Testis (tissue), 5 donors: ENCODE measurements at places on chromosomes 4 and X. TPM values are rescaled to one million over a fixed set of nuclear protein-coding genes. Genes with fewer than 3 reads are reported as not detected.
A peak's percentile ranks its signal among the peaks of the same experiment; 100 is the strongest.

- no peak for DNase-seq
- no peaks in the 10 kb centered on the region for H3K36me3 ChIP-seq
- H3K4me3 ChIP-seq: no peak overlapping the region
- H3K4me1 ChIP-seq: no peaks in the 10 kb centered on the region
- no peaks in the 10 kb centered on the region for H3K27me3 ChIP-seq
- no peak overlapping the region for H3K27ac ChIP-seq
These were observed 2.1 kb upstream of the SH2D1A start for GRCh38 chrX:124344246-124344645.

GRCh38 chr4:30789219-30789671 is 69.1 kb downstream of the PCDH7 start:
- H3K4me1 ChIP-seq: no peaks in the 10 kb centered on the region
- no peak overlapping the region for H3K27ac ChIP-seq
- H3K36me3 ChIP-seq: no peaks in the 10 kb centered on the region
- no peak overlapping the region for H3K4me3 ChIP-seq
- no peak for DNase-seq
- H3K27me3 ChIP-seq: no peaks in the 10 kb centered on the region

- H3K27me3 ChIP-seq: no peaks in the 10 kb centered on the region
- peak overlapping the region; percentile 6 for H3K4me3 ChIP-seq
- no peaks in the 10 kb centered on the region for H3K36me3 ChIP-seq
- H3K27ac ChIP-seq: no peak overlapping the region
- no peak for DNase-seq
These were observed 11.2 kb downstream of the PCDH18 start for GRCh38 chr4:137521053-137521452.

- DNase-seq: no peak
- no peak overlapping the region for H3K27ac ChIP-seq
- no peaks in the 10 kb centered on the region for H3K36me3 ChIP-seq
These were observed 186.3 kb upstream of the INTU start for GRCh38 chr4:127446427-127446885.

The TMEM47 gene
- total RNA-seq: 12.7 TPM

GRCh38 chr4:141348125-141348524 is 127.4 kb downstream of the ZNF330 start:
- DNase-seq: no peak
- H3K36me3 ChIP-seq: no peaks in the 10 kb centered on the region
- no peaks in the 10 kb centered on the region for H3K4me1 ChIP-seq
- no peaks in the 10 kb centered on the region for H3K27me3 ChIP-seq
- H3K27ac ChIP-seq: no peak overlapping the region
- H3K4me3 ChIP-seq: no peak overlapping the region

- H3K27me3 ChIP-seq: no peaks in the 10 kb centered on the region
- no peak overlapping the region for H3K4me3 ChIP-seq
- no peaks in the 10 kb centered on the region for H3K4me1 ChIP-seq
- H3K27ac ChIP-seq: no peak overlapping the region
- H3K36me3 ChIP-seq: no peaks in the 10 kb centered on the region
These were observed 33.5 kb downstream of the PWWP3B start for GRCh38 chrX:106201502-106202178.

DNA sequence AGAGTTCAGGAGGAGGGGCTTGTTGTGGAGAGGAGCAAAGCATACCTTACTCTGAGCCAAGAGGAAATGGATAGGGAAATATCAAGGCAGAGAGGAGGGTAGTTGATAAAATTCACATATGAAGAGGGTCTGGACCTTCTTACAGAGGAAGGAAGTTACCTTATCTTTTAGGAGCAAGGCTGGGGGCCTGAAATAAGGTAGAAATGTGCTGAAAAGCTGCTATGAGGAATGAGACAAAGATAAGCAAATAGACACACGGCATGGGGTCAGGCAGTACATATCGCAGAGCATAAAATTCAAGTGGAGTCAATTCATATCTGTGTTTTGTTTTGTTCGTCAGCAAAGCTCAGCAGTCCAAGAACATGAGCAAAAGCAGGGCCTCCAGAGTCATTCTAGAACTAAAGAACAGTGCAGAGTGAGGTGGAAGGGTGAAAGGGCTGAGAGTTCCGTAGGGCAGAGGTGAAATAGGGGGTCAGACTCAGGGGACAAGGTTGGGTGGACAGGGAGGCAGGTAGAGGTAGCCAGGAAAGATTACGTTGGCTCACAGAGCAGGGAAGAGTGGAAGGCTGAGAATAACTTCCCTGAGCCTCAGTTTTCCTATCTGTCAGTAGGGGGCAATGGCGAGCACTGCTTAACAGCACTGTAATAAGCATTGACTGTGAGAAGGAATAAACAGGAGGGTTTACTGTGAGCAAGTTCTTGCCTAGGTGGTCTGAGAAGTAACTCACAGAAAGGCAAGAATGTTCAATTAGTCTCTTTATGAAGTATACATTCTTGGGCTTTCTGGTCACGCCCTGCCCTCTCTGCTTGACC is 9.2 kb downstream of the VSIG4 start:
- no peak overlapping the region for H3K4me3 ChIP-seq
- no peaks in the 10 kb centered on the region for H3K36me3 ChIP-seq
- peak; percentile 15 for DNase-seq
- H3K4me1 ChIP-seq: no peaks in the 10 kb centered on the region
- H3K27ac ChIP-seq: no peak overlapping the region
- H3K27me3 ChIP-seq: no peaks in the 10 kb centered on the region
